ENCODE measurements at places on chromosomes 6 and 20. TPM values are rescaled to one million over a fixed set of nuclear protein-coding genes. Genes with fewer than 3 reads are reported as not detected.

The POM121L2 gene
- not detected for total RNA-seq

The CYP21A2 gene
- total RNA-seq, result not detected

The SDCBP2 gene
- 7.7 TPM for total RNA-seq

The TDP2 gene
- 26.6 TPM for total RNA-seq

The CFB gene
- 1.9 TPM for total RNA-seq

The ANGPT4 gene
- total RNA-seq, result not detected

The ZBP1 gene
- 0.07 TPM for total RNA-seq

The PNLDC1 gene
- total RNA-seq, result not detected

The EMILIN3 gene
- total RNA-seq, result 0.62 TPM

The MCUR1 gene
- 15.0 TPM for total RNA-seq

The CEP250 gene
- total RNA-seq, result 43.7 TPM

The CD93 gene
- total RNA-seq, result 1.0 TPM

The THBD gene
- total RNA-seq, result 17.1 TPM

The MYT1 gene
- not detected for total RNA-seq

The SYCP2 gene
- 1.0 TPM for total RNA-seq

The BPIFA1 gene
- total RNA-seq, result not detected

The RAD21L1 gene
- total RNA-seq, result not detected

The PXT1 gene
- total RNA-seq, result not detected

The EDN3 gene
- total RNA-seq, result not detected

The PTPRT gene
- total RNA-seq, result not detected

The CSNK2A1 gene
- total RNA-seq, result 228 TPM

The PIGU gene
- 26.1 TPM for total RNA-seq

The WASF1 gene
- 11.2 TPM for total RNA-seq

The RAET1G gene
- total RNA-seq, result not detected

The SNX3 gene
- 114 TPM for total RNA-seq
